ENCODE measurements at places on chromosomes 4 and X.

- H3K27me3 ChIP-seq, result no peaks in the 10 kb centered on the region
- no peak overlapping the region for H3K27ac ChIP-seq
- no peaks in the 10 kb centered on the region for H3K4me1 ChIP-seq
- DNase-seq, result no peak
- no peaks in the 10 kb centered on the region for H3K36me3 ChIP-seq
Measured at GRCh38 chr4:21469438-21470300, 478.9 kb downstream of the KCNIP4 start.

GRCh38 chr4:13527981-13528820, 16.1 kb downstream of the NKX3-2 start:
- peak overlapping the region; percentile 50 for H3K4me3 ChIP-seq
- peaks cover 72% of the 10 kb centered on the region for H3K4me1 ChIP-seq
- DNase-seq, result no peak
- H3K27ac ChIP-seq, result no peak overlapping the region

- H3K4me3 ChIP-seq, result no peak overlapping the region
- DNase-seq, result no peak
- H3K36me3 ChIP-seq, result peaks cover 36% of the 10 kb centered on the region
Measured at GRCh38 chrX:72207366-72207765, 25.8 kb downstream of the PIN4 start.

GRCh38 chr4:105248613-105249012, 101.9 kb downstream of the TET2 start:
- no peak for DNase-seq
- no peaks in the 10 kb centered on the region for H3K4me1 ChIP-seq
- no peaks in the 10 kb centered on the region for H3K27me3 ChIP-seq

GRCh38 chr4:183080372-183081115, 18.5 kb upstream of the WWC2 start:
- DNase-seq, result no peak
- H3K4me1 ChIP-seq, result peaks cover 20% of the 10 kb centered on the region
- no peak overlapping the region for H3K4me3 ChIP-seq
- no peak overlapping the region for H3K27ac ChIP-seq

- H3K27me3 ChIP-seq, result no peaks in the 10 kb centered on the region
- no peak for DNase-seq
- H3K36me3 ChIP-seq, result no peaks in the 10 kb centered on the region
- no peak overlapping the region for H3K27ac ChIP-seq
- peaks cover 49% of the 10 kb centered on the region for H3K4me1 ChIP-seq
- H3K4me3 ChIP-seq, result no peak overlapping the region
Measured at GRCh38 chrX:115595049-115595448, 34.1 kb downstream of the PLS3 start.

DNA sequence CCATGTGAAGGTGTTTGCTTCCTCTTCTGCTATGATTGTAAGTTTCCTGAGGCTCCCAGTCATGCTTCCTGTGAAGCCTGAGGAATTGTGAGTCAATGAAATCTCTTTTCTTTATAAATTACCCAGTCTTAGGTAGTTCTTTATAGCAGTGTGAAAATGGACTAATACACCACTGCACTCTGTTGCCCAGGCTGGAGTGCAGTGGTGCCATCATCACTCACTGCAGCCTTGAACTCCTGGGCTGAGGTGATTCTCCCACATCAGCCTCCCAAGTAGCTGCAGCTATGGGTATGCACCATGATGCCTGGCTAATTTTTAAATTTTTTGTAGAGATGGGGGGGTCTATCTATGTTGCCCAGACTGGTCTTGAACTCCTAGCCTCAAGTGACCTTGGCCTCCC, 15.8 kb upstream of the IGFBP7 start:
- H3K36me3 ChIP-seq, result peaks cover 33% of the 10 kb centered on the region
- no peaks in the 10 kb centered on the region for H3K4me1 ChIP-seq
- H3K4me3 ChIP-seq, result no peak overlapping the region
- H3K27me3 ChIP-seq, result peaks cover 7% of the 10 kb centered on the region
- DNase-seq, result no peak
- no peak overlapping the region for H3K27ac ChIP-seq

DNA sequence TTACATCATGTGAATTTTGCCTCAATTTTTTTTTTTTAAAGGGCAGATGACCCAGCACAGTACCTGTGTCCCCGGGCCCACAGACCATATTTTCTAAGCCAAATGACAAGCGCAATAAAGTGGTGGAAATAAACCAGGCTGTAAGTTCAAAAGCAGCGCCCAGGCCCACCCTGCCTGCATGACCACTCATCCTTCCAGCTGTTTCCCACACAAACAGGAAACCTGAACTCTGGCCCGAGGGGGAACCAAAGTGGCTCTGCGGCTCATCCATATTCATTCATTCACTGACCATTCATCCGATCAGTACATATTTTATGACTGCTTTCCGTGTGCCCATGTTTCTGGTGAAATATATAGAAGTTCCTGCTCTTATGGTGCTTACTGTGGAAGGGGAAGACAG, 33.7 kb upstream of the CRMP1 start:
- H3K27ac ChIP-seq, result no peak overlapping the region
- H3K4me1 ChIP-seq, result peaks cover 32% of the 10 kb centered on the region
- H3K36me3 ChIP-seq, result no peaks in the 10 kb centered on the region
- DNase-seq, result no peak

DNA sequence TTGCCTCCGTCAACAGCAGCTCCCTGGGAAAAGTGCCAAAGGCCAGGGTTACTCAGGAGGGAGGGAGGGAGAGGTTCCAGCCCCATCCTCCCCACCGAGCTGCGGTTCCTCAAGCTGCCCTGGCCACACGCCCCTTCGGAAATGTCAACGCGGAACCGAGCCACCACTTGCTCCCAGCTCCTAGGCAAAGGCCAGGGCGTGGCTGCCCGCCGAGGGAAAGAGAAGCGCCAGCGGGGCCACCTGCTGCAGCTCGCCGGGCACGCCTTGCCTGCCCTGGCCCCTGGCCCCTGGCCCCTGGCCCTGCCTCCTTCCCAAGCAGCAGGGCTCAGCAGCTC, 15.3 kb downstream of the SLC6A8 start:
- H3K36me3 ChIP-seq, result peaks cover 4% of the 10 kb centered on the region
- H3K27me3 ChIP-seq, result no peaks in the 10 kb centered on the region
- H3K4me3 ChIP-seq, result no peak overlapping the region
- DNase-seq, result no peak

DNA sequence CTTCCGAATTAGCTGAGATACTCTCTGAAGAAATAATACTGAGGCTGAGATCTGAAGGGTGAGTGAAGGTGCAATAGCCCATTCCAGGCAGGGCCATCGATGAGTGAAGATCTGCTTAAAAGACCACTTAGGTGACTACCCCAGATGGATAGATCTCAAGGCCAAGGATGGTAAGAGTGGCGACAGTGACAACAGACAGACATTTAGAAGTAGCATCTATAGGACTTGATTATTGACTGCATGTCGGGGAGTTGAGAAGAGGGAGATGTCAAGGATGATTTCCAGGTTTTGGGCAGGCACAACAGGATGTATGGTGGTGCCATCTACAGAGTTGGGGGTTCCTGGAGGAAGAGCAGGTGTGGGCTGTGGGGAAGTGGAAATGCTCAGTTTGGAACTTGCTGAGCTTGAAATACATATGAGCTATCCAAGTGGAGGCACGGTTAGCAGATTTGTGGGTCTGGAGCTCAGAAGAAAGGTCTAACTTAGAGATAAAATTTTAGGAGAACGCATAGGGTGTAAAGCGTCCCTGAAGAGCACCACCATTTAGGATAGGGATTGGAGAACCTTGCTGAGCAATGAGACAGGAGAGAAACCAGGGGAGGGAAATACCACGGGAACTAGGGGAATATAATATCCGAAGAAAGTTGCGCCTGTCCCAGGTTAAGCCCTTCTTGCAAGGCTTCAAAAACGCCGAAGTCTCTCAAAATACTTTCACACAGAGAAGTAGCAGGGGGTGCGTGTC, 688 bp downstream of the UFSP2 start:
- no peaks in the 10 kb centered on the region for H3K27me3 ChIP-seq
- peaks cover 7% of the 10 kb centered on the region for H3K36me3 ChIP-seq
- peak overlapping the region; percentile 90 for H3K4me3 ChIP-seq
- H3K27ac ChIP-seq, result peak overlapping the region; percentile 99
- H3K4me1 ChIP-seq, result peaks cover 10% of the 10 kb centered on the region

DNA sequence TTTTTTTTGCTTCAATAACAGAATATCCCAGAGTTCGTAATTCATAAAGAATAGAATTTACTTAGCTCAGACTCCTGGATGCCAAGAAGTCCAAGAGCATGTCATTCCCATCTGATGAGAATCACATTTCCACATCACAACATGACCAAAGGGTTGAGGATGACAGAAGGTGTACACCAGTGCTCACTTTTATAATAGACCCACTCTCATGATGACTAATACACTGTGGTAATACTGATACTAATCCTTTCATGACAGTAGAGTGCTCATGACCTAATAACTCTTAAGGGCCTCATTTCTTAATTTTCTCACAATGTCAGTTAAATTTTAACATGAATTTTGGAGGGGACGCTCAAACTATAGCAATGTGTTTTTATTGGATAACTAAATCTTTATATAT, 69.2 kb downstream of the ZNF732 start:
- H3K36me3 ChIP-seq, result peaks cover 16% of the 10 kb centered on the region
- no peak overlapping the region for H3K27ac ChIP-seq
- no peak for DNase-seq
- H3K4me3 ChIP-seq, result no peak overlapping the region
- peaks cover 20% of the 10 kb centered on the region for H3K4me1 ChIP-seq
- H3K27me3 ChIP-seq, result no peaks in the 10 kb centered on the region

- H3K4me1 ChIP-seq, result peaks cover 27% of the 10 kb centered on the region
- H3K27me3 ChIP-seq, result no peaks in the 10 kb centered on the region
- H3K36me3 ChIP-seq, result peaks cover 47% of the 10 kb centered on the region
- no peak for DNase-seq
Measured at GRCh38 chr4:54744487-54744886, 86.7 kb downstream of the KIT start.

GRCh38 chr4:93157986-93158385, 670.6 kb upstream of the ATOH1 start:
- H3K27me3 ChIP-seq, result no peaks in the 10 kb centered on the region
- H3K36me3 ChIP-seq, result no peaks in the 10 kb centered on the region
- no peak for DNase-seq
